ENCODE measurements at places on chromosomes 11 and 22.

DNA sequence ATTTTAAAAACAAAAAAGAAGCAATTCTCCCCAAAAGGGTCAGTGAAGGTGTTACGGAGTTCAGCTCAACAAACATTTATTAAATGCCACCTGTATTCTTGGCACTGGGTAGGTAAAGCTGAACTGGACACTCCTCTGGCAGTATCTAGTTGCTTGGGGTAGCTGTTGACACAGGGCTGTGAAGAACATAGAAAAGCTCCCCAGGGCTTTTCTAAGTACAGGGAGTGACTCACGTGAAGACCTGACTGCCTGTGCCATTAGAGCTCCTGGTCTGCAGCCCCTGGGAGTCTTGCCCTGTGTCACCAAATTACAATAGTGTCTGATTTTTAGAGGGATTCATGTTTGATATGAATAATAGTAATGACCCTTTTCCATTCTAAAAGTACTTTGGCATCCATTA lies 43.6 kb downstream of the COA4 start:
- no peak for DNase-seq

DNA sequence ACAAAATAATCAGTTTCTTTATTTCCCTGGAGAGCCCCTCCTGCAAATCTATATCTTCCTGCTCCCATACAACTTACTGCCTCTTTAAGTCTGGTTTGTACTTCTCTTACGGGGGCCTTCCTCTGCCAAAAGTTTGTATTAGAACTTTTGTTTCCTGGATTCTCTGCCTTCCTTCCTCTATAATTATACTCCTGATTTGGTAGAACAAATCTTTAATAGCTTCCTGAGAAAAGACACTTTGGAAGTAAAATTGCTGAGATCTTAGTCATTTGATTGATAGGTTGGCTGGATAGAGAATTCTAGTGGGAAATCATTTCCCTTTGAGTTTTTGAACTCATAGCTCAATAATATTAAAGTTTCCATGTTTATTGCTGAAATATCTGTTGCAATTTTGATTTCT lies 499.2 kb downstream of the RAB38 start:
- no peak for DNase-seq

DNA sequence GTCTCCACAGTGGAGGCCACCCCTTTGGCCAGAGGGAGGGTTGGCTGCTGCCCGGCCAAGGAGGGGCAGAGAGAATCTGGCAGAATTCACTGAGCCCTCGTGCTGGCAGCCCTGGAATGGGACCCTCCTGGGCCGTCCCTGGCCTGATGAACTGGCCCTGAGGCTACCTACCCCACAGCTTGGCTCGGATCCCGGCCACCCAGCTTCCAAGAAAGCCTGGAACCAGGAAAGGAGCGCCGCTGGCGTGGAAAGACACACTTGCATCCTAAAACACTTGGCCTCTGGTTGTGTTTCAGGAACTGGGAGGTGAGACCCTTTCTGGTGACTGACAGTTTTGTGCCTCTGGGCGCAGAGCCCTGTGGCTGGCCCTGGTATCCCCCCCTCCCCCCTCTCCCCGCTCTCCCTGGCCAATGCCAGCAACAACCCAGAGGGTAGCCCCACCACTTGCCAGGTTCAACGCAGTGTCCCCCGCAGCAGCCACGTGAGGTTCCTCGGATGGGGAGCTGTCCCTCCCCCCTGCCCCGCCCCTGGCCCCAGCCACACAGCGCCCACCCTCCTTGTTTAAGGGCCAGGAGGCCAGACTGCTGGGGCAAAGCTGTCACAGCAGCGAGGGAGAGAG lies 693 bp downstream of the NFAM1 start:
- DNase-seq = no peak

- peak; percentile 73 for DNase-seq
These were observed 69.5 kb upstream of the MYO18B start for GRCh38 chr22:25672289-25673084.

DNA sequence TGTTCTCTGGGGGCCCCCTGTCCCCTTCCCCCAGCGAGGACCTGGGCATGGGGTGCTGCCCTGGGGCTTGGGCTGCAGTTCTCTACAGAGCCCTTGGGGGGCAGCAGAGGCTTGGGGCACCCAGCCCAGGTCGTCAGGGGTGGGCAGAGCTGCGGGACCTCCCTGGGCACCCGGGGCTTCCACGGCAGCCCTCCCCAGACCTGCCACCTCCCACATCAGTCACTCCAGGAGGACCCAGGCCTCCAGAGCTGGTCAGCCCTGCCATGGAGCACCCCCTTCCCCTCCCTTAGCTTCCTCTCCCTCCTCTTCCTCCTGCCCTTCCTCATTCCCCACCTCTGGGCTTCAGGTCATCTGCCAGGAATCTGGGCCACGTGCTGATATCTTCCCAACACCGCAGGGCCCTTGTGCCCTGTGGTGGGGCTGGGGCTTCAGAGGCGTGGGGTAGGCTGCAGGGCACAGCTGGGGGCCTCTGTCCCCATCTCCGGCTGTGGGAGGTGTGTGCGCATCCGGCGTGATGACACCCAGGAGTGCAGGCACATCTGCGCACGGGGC lies 5.8 kb downstream of the TSPAN4 start:
- DNase-seq = no peak

DNA sequence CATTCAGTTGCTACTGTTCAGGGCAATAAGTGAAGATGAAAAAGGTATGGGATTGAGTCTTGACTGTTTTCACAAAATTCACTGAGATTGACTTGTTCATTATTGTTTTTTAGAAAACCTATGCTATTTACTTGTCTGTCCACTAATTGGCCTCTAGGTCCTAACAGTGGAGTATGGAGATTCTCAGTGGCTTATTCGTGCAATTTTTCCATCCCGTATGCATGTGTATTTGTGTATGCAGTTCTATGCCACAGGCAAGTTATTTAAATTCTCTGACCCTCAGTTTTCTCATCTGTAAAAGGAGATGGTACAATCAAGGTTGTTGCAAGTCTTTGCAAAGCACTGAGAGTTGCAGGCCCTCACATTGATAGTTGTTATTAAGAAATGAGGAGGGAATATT lies 151.0 kb downstream of the BBOX1 start:
- DNase-seq = no peak

DNA sequence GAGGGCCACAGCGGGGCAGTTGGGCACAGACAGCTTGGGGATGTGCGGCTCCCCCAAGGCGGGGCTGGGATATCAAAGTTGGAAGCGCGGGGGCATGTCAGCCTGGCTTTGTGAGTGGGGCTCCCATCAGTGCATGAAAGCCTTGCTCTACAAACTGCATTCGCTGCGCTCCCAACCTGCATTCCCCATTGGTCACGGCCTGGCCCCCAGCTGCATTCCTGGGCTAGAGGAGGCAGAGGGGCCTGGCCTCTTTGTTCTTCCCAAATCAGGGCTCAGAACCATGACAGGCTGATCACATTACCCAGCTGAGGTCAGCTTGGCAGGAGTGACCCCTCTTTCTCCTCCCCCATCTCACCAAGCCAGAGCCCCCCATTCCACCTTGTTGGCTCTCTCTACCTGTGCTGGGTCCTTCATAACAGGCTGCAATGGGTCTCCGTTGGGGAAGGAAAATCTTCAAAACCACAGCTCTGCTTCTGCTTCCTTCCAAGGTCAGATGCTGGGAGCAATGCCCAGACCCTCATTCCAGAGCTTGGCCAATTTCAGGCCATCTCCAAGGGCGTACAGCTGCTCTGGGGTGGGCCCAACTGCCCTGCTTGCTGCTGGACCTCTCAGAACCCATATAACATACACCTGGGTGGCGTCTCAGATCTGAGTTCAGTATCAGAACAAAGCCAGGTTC lies 38.7 kb upstream of the CDON start:
- DNase-seq = no peak

DNA sequence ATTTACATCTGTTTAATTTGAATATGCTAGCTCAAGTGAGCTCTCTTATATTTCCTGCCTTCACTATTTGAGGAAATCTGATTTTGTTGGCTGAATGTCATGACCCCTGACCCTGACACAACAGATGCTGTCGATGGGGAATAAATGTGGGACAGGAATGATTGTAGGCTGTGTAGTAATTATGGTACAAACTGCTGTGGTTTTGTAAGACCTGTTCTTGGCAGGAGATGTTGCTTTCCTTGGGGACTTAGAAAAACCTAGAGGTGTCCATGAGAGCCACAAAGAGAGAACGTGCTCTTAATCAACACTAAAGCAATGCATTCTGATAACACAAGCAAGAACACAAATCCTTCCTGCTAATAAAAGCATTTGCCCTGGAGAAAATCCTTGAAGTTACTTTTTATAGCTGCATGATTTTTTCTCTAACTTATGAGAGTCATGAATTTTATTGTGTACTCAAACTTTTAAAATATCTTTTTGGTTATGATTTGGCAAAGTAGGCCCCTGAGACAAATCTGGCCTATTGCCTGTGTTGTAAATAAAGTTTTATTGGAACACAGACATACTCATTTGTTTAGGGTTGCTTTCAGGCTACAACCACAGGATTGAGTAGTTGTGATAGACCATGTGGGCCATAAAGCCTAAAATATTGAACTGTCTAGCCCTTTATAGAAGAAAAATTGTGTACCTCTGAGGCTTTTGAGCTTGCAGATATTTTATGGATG lies 90.2 kb downstream of the DDX10 start:
- peak; percentile 63 for DNase-seq

DNA sequence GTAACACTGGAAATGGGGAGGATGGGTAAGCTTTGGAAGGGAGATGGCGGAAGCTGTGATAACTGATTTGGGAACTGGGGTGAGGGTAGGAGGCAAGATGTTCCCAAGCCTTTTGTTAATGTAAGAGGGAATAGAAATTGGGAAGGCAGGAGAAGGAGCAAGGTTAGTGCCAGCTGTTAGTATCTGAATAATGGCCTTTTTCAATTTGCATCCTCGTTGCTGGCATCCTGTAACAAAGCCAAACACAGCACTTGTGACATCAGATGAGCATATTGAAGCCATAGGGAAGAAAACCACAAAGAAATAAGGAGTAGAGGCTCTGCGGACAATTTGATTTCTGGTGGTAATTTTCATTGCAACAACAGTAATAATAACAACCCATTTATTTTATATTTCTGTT lies 70.9 kb upstream of the CLMP start:
- no peak for DNase-seq

- no peak for DNase-seq
These were observed 44.5 kb downstream of the SC5D start for GRCh38 chr11:121337078-121337477.

GRCh38 chr22:45503816-45504372 lies 1.2 kb downstream of the FBLN1 start:
- DNase-seq = no peak

GRCh38 chr11:62548545-62549335 lies 2.1 kb upstream of the AHNAK start:
- DNase-seq = no peak

- DNase-seq = no peak
These were observed 23.2 kb downstream of the RTN4R start for GRCh38 chr22:20244691-20245576.

DNA sequence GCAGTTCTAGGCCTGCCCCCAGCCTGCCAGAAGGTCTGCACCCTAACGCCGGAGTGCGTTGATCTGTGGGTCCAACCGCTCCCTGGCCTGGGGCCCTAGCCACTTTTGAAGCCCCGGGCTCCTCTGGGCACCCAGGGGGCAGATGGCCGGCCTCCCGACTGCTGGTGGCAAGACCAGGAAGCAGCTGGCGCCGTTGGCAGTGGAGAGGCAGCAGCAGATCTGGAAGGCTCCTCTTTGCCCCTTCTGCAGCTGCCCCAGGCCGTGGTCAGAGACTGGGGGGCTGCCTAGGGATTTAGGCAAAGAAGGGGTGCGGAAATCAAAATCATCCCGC lies 445 bp upstream of the VWCE start:
- no peak for DNase-seq
